Stimulated activated naive CD8-positive, alpha-beta T cell treated with anti-CD3 and anti-CD28 coated beads, Interleukin-15, amount 100 ng/mL, for 72 hours (primary cell): ENCODE measurements at places on chromosomes 4 and X.

- no peak for DNase-seq
Observed at GRCh38 chr4:184306949-184307348, 89.3 kb upstream of the ENPP6 start.

DNA sequence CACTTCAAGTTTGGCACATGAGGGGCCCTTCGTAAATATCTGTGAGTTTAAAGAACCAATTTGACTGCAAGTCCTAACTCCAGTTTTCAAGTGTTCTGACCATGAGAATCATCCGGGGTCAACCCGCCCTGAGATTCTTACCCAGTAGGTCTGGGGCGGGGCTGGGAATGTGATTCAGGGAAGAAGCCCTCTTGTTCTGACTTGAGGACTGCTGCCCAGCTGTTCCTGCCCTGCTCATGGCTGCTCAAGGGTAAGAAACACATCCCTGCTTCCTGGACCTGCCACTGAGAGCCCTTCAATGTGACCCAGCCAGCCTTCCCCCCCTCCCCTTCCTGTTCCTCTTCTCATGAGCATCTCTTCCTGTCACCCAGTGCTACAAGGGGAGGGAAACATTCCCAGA, 92.7 kb upstream of the PGRMC2 start:
- no peak for DNase-seq

DNA sequence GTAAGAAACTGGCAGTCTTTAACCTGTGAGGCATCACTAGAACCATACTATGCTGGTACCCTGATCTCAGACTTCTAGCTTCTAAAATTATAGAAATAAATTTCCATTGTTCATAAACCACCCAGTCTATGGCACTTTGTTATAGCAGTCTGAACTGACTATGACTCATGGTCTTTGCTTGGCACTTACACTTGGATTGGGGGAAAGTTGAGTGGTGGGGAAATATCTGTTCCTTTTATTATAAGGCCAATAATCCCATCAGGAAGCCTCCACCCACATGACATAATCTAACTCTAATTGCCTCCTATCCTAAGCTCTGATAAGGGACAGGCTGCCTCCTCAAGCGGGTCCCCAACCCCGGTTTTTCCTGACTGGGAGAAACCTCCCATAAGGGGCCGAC, 61.4 kb upstream of the PACRGL start:
- DNase-seq: no peak

GRCh38 chr4:109861916-109862511, 14.1 kb downstream of the LRIT3 start:
- no peak for DNase-seq

GRCh38 chr4:95105112-95105511, 347.4 kb downstream of the BMPR1B start:
- DNase-seq: no peak

- no peak for DNase-seq
Observed at GRCh38 chr4:167101035-167101434, 133.3 kb downstream of the SPOCK3 start.

GRCh38 chr4:74156521-74156920, 1.4 kb upstream of the MTHFD2L start:
- no peak for DNase-seq

- no peak for DNase-seq
Observed at GRCh38 chr4:142272452-142272851, 573.6 kb downstream of the INPP4B start.

- DNase-seq: no peak
Observed at GRCh38 chrX:134813697-134814096, 155.4 kb upstream of the PLAC1 start.

DNA sequence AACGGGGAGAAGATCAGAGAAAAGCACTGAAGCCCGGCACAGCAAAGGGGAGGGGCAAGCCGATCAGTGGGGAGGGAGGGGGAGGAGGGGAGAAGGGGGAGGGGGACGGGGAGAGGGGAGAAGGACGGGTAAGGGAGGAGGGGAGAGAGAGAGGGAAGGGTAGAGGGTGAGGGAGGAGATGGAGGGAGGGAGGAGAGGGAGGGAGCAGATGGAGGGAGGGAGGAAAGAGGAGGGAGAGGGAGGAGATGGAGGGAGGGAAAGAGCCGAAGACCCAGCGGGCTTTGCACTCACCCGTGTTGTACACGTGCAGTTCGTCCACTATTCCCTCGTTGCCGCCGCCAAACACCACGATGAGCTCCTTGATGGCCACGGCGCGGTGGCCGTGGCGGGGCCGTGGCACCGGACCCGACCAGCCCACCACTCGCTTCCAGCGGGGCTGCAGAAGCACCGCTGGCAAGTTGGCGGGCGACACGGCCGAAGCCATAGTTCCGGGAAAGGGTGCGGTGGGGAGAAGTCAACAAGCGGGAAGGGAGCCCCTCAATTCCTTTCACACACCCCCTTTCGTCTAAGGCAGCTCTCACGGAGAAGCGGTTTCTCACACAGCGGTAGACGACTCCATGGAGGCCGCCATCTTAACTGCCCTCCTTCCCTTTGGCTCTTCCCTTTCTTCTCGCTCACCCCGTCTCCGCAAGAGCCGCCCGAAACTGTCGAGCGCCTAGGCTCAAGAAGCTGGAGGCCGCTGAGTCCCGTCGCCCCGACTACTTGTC, 1.1 kb downstream of the HCFC1 start:
- no peak for DNase-seq

DNA sequence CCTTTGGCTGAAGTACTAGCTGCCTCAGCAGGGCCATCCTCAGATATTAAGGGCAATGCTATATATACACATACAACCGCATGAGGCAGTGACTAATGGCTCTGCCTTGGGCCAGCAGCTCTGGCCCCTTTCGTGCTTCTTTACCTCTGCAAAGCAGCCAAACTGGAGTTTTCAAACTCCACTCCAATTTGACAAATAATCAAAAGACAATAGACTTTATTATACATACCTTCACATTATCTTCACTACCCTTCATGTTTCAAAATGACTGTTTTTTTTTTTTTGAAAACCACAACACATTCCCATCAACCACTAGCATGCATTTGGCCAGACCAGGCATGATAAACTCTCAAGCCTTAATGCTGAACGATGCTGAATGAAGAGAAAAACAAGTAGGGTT, 187.7 kb downstream of the ENOX2 start:
- DNase-seq: no peak
